ENCODE measurements at places on chromosomes 6 and 20. TPM values are rescaled to one million over a fixed set of nuclear protein-coding genes. Genes with fewer than 3 reads are reported as not detected.

DNA sequence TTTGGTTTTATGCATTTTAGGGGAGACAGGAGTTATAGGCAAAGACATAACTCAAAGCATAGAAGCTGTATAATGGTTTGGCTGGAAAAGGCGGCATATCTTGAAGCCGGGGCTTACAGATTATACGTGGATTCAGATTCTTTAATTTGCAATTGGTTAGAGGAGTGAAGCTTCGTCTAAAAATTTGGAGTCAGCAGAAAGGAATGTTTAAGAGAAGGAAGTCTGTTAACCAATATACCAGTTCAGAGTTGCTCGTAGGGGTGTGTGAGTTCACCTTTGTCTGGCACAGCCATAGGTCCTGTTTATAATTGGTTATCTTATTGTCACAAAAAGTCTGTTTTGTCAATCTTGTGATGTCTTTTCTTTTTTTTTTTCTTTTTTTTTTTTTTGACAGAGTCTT is 8.9 kb downstream of the ARHGAP40 start:
- H3K4me3 ChIP-seq = no peak overlapping the region
- no peak overlapping the region for H3K27ac ChIP-seq
- no peaks in the 10 kb centered on the region for H3K36me3 ChIP-seq
- H3K4me1 ChIP-seq = no peaks in the 10 kb centered on the region
- no peak for DNase-seq
- H3K27me3 ChIP-seq = no peaks in the 10 kb centered on the region

DNA sequence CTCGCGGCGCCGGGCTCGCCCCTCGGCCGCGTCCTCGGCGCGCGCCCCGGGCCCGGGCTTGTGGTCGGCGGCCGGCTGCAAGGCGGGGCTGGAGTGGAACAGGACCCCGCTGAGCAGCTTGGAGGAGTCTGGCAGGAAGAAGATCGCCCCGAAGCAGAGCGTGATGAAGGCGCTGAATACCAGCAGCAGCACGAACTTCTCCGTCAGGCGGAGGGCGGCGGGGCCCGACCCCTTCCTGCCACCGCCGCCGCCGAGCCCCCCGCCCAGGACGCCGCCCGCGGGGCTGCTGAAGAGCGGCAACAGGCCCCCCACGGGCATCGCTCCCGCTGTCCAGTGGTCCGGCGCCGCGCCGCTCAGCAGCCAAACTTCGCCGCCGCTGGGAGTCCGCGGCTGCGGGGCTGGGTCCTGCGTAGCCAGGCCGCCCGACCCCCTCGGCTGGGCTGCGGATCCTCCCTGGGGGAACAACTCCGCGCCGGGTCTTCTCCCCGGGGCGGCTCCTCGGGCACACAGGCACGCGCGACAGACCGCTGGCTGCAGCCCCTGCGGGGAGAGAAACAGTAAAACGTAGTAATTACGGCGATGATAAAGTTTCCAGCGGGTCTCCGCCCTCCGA is 707 bp downstream of the MAN1A1 start:
- peak overlapping the region; percentile 98 for H3K27ac ChIP-seq
- peak overlapping the region; percentile 98 for H3K4me3 ChIP-seq
- no peaks in the 10 kb centered on the region for H3K27me3 ChIP-seq
- DNase-seq = no peak
- H3K36me3 ChIP-seq = no peaks in the 10 kb centered on the region
- peaks cover 22% of the 10 kb centered on the region for H3K4me1 ChIP-seq

DNA sequence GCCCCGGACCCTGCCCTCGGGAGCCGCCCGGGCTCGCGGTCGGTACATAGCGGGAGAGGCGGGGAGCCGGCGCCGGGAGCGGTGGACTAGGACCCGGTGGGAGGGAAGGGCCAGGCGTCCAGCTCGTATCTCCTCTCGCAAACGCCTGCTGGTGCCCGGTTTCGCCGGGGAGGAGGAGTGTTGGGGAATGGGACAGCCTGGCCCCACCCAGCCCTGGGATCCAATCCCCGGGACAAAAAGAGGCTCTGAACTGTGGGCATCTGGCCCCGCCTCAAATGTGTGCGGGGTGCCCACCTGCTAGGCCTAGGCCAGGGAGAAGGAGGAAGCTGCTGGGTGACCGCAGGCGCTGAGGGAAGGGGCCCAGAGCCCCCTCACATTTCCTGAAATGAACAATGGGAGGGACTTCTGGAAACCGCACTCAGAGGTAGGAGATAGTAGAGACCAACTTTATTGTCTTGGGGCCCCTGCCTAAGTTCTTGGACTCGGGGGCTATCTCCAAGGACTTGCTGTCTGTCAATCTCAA is at the start of gene KCNK17:
KCNK17 (minus strand) TSS at position 147 of the 523 bp plus-strand sequence; CDS start at position 48, 99 bp downstream.
- peak within 1 kb of the TSS; percentile 78 for H3K4me3 ChIP-seq
- peaks cover 15% of the 10 kb centered on the region for H3K4me1 ChIP-seq
- H3K27ac ChIP-seq = peak within 1 kb of the TSS; percentile 81
- DNase-seq = no peak
- no peaks in the 10 kb centered on the region for H3K27me3 ChIP-seq

DNA sequence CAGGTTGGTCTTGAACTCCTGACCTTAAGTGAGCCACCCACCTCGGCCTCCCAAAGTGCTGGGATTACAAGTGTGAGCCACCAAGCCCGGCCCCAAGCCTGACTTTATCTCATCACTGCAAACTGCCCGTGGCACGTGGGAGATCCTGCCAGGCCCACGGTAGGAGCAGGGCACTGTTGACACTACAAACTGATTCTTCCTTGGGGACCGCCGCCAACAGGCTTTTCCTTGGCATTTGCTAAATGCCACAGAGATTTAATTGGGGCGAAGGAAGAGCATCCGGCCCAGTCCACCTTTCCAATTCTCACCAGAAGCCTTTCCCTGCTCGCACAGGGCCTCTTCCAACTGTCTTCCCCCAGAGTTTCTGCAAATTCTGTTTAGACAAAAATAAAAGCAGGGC is 11.0 kb downstream of the ATP9A start:
- no peak overlapping the region for H3K27ac ChIP-seq
- peaks cover 30% of the 10 kb centered on the region for H3K4me1 ChIP-seq
- no peaks in the 10 kb centered on the region for H3K36me3 ChIP-seq
- DNase-seq = no peak

Gene CLPSL2
- not detected for total RNA-seq

Gene MTO1
- 14.2 TPM for total RNA-seq

Gene APMAP
- 44.0 TPM for total RNA-seq

Data from thoracic aorta (tissue), 2 donors.